ENCODE measurements at places on chromosomes 5 and 9.

DNA sequence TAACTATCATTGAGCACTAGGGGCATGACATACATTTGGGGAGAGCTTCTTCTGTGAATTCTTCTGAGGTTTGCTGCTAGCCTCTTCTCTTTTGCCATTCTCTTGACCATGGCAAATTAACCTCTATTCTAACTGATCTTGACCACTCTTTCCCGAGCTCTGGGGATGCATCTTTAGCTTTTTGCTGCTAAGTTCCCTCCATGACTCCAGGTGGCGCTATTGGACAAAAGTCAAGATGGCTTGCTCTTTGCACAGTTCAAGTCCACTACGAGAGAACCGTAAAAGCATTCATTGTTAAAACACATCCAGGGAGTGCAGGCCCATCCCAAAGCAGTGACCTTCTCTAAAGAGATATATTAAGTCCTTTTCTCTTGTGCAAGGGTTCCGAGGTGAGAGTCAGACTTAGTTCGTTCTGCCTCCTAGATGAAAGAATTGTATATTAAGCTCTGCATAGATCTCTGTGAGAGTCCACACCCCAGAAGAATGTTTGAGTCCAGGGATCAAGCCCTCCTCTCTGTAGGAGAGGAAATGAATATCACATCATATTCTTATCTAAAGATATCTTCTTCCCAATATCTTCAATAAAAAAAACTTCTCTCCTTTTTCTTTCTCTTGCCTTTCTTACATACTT is 1152.9 kb upstream of the CDH6 start:
- DNase-seq, result peak; percentile 74

DNA sequence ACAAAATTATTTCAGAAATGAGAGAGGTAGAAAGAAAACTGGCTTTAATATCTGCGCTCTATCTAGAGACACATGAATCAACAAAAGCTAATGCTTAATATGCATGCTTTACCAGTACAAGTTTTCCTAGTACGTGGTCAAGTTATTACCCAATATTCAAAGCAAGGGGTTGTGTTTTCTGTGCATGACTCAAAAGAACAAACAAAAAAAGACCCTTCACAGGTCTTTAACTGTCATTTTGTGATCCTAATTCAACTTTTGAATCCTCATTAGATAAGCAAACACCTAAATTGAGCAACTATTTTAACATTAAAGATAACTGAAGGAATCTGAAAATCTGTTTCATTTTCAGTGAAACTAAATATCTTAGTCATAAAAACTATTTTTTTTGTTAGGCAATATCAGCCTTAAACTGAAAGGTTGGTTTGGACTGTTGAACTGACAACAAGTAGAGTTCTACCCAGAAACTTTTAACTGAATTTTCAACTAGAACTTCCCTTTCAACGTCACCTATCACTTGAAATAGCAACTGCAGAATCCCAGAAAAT is 12.5 kb downstream of the ST8SIA4 start:
- DNase-seq, result no peak

- no peak for DNase-seq
Observed at GRCh38 chr5:91849069-91849468, 466.0 kb upstream of the ARRDC3 start.

DNA sequence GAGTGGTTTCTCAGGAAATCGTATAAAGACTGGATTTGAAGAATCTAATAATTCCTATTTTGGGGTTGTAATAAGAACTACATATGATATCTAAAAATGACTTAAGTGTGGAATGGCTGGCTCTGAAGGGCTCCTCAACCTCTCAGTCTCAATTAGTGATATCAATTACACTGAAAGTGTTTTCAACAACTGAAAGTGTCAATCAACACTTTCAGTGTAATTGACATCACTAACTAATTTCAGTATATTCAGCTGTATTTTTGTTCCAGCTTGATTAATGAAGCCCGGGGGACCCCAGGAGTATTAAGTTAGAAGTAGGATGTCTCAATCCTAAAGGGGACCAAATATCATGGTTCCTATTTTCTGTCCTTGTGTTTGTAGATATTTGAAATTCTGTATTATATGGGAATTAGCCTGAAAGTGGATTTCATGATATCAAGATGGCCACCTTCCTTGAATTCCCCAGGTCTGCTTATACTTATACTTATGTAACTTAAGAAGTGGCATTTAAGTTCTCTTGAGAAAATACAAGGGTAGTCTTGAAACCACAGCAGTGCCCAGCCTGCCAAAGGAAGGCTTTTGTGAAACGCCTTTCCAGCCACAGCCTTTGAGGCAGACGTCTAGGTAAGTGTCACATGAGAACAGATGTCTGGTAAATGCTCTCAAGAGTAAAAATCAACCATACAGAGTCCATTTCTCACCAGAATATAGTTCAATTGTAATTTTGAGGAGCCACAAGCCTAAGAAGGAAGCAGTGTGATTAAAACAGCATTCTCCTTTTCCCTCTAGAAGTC is 4.6 kb downstream of the BASP1 start:
- DNase-seq, result no peak

GRCh38 chr5:109328626-109329025 is 81.1 kb downstream of the PJA2 start:
- DNase-seq, result no peak

DNA sequence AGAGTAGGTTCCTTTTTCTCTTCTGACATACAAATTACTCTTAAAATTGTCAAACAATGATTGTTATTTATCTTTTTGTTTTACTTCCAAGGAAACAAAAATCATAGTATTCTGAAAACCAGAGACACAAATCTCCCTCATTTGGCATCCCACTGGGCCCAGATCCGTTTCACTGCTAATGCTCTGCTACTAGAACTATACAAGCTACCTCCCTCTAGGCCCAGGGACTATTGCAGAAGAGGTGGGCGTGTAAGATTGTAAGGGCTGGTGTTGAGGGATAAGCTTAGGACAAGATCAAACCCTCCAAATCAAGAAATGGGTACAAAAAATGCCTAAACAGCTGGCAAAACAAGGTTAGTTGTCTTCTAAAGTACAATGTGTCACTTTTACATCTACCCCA is 928.9 kb upstream of the CDH10 start:
- DNase-seq, result no peak

- DNase-seq, result no peak
Observed at GRCh38 chr5:113022661-113023060, 46.1 kb downstream of the DCP2 start.

DNA sequence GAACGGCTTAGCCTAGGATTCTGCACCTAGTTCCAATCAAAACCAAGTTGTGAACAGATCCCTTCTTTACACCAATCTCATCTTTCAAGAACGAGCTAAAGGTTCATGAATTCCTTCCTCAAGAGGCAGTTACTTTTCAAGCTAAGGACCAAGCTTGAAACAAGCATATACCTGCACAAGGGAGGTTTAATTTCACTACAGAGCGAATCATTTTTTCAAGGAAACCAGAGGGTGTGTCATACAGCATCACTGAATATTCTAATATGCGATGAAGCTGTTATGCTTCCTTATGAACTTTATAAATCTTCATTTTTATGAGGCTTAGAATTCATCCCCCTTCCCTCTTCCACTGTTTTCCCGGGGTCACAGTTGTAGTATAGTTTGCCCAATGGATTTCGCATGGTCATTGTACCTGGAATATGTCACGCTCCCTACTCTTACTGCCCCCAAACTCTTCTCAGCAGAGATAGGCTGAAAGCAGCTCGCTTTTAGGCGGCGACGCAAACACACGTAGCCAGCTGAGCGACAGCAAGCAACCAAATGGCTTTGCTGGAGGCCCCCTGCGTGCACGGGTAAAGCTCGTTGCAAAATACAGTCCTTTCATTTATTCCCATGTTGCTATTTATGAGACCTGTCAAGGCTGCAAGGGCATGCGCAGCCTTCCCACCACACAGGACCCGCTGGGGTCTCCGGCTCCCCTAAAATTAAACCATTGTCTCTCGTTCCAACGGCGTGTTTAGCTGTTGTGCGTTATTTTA is 832 bp downstream of the LMBRD2 start:
- DNase-seq, result peak; percentile 21

GRCh38 chr5:32474209-32474854 is 29.8 kb upstream of the ZFR start:
- DNase-seq, result peak; percentile 14

DNA sequence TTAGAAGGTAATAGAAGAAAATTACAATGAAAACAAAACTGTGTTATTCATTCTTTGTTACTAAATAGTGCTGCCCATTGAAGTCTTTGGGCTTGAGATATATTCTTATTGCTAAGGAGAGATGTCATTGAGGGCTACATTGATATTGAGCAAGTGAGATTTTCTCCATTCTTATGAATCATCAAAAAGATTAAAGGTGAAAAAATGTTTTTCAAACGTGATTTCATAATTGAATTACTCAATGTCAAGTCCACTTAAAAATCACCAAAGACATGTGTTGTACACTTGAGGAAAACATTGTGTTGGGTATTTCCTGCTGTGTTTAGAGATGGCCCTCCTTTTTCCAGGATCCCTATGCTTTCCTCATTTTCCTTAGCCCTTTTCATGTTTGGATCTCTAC is 448.1 kb downstream of the NFIB start:
- no peak for DNase-seq

DNA sequence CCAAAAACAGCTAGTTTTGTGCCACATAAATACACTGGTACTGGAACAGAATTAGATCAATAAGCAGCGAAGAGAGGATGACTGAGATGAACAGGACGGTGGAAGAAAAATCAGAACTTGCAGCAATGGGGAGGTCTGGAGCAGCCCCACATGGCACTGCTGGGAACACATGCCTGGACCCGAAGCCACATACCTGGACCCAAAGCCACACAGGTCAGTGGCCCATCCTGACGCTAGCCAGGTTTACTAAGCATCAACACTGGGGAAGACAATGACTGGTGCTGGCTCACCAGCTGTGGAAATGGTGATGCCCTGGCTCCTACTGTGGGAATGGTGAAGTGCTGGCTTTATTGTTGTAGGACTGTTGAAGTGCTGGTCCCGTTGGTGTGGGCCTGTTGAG is 139.7 kb upstream of the IRX4 start:
- no peak for DNase-seq

- no peak for DNase-seq
Observed at GRCh38 chr5:139246394-139246793, 47.1 kb upstream of the MATR3 start.

DNA sequence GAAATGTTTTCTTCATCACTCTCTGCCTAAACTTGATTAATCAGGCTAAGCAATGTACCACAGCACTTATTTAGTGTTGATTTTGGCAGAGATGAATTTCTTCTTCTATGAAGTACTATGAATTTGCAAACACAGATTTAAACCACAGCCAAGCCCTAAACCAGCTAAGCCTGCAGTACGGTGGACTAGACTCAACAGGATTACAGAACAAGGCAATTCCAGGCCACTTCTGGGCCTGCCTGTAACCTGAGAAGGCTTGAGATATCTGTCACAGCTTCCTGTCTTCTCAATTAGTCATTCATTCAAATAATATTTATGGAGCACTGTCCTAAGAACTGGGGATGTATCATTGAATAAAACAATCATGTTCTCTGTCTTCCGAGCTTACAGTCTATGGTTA is 32.4 kb upstream of the CAST start:
- no peak for DNase-seq

- no peak for DNase-seq
Observed at GRCh38 chr5:132525299-132525724, 18.0 kb downstream of the IL5 start.

DNA sequence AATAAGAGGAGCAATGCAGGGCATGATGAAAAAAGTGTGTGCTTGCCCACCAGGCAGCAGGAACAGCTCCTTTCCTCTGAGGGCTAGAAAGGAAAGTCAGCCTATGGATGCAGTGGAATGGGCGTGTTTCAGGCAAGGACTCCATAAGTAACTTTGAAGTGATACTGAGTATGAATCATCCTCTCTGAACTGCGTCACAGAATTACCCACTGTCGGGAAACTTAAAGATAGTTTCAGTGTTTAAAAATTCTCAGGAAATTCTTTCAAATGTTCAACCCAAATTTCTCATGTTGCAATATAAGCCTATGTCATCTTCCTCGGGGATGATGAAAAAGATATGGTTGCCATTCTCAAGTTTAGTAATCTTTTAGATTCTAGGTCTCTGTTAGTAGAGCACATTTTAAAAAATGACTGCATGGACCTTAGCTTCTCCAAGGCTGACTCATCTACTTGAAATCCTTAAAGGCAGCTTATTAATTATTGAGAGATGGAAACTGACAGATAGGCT is 27.7 kb downstream of the PTCD2 start:
- no peak for DNase-seq

DNA sequence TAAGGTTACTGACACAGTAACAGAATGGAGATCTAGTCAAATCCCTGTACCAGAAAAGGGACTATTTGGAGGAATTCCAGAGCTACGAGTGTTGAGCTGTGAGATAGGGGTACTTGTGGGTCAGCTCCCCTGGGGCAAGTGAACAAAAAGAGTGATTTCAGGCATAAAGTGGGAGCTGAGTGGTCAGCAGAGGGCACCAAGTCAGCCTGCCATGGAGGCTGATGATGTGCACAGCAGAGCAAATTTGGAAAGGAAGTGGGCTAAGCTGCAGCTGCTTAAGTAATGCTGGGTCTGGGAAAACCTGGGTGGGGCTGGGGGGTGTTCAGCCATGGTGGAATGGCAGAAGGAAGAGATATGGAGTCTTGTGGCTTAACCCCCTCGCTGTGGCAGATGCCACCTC is 327.9 kb downstream of the NTRK2 start:
- no peak for DNase-seq

DNA sequence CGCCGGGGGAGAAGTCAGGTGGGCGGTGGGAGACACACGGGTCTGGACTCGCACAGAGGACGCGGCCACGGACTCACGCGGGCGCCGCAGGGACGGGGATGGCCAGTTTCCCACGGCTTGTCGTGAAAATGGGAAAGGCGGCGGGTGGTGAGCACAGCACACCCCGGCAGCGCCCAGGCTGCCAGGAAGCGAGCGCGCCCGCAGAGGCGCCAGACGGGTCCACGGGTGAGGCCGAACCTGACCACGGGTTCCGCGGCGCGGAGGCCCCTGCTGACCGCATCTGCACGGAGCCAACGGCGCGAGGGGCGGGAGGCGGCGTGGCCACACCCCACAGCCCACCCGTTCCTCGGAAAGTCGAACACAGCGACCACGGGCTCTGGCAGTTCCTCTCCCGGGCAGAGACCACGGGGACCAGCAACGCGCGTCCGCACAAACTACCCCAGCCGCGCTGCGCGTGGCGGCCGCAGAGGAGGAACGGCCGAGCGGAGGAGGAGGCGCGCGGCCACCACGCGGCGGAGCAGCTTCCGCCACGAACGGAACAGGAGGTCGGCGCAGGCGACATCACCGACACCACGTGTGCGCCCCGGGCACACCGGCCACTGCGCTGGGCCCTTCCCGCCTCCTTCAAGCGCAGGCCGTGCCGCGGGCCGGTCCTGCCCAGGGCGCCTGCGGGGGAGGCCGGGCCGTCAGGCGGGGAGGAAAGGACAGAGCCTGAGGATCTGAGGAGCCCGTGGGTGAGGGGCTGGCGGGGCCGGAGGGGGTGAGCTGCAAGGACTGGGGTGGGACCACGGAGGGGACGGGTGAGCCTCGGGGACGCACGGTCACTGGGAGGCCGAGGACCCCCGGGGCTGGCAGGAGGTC is 5.6 kb downstream of the EXD3 start:
- DNase-seq, result no peak
